CD4-positive, alpha-beta T cell treated with Interleukin-15 for 1 hour (primary cell): ENCODE measurements at places on chromosomes 2 and 18.

DNA sequence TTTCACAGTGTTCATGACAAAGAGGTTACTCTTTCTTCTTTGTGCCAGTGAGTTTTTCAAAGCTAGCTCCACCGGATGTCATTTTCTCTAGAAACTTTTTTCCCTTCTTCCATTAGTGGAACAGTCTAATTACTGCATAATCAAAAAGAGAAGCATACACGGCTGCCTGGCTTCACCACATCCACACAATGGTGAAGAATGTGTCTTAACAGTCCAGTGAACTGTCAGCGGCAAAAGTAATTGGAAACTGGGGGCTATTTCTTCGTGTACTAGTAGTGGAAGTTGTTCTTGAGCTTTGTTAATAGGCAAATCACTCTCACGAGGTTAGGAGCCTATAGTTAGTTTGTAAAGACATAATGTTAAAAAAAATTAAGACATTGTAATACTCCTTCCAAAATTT, 32.9 kb upstream of the PIK3C3 start:
- no peak for DNase-seq

- DNase-seq, result no peak
Measured at GRCh38 chr2:226740039-226740648, 59.5 kb downstream of the IRS1 start.

DNA sequence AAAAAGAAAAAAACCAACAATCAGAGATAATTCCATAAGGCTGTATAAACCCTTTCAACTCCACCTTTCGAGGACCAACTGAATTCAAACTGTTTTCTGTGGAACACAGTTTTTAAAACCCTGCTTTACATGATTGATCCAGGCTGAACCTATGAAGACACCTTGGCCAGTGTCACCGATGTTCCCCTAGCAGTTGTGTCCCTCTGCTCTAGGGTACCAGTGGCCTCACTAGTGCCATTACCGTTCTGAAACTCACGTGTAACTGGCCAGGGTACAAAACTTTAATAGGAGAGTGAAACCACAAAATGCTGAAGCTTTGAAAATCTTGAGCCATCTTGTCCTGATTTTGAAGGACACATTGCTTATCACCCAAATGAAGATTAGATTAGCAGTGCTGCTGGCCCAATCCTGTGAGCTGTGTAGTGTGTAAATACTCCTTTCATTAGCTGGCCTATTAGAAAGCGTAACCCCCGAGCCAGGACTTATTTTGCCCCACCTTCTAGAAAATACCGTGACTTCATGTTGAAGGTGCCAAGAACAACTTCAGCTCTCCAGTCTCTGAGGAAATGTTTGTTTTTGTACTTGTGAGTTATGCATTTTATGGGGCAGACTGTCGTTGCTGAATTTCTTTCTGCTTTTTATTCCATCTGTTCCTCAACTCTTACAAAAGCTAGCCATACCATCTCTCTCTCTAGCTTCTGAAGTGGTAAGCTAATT, 147.8 kb upstream of the MAP3K20 start:
- no peak for DNase-seq

- no peak for DNase-seq
Measured at GRCh38 chr2:186064507-186064906, 325.9 kb downstream of the FSIP2 start.
